Activated CD4-positive, alpha-beta T cell treated with anti-CD3 and anti-CD28 coated beads, Interleukin-2, Interleukin-4, amounts not matched to agents 100 ng/mL and 50 ng/mL, durations not matched to agents 16 hours and 8 hours (primary cell): ENCODE measurements at places on chromosomes 16 and 17.

DNA sequence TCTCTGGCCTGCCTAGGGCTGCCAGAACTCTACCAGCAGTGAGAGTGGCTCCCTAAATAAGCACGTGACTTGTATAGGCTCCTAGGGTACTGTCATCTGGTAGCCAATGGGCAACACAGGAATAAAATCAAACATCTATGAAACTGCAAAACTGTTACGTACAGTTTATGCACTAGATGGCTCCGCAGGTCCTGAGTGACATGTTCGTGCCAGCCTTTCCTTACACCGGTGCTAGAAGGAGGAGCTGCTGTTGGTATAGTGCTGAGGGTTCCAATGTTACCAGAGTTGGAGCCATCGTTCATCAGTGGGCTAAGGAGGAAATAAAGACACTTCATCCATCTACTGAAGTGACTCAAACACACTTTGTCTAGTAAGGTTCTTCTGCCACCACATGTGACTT lies 63.2 kb upstream of the TRAP1 start:
- DNase-seq, result peak; percentile 34

- peak; percentile 53 for DNase-seq
Measured at GRCh38 chr17:4074831-4075495, 67.9 kb downstream of the ZZEF1 start.

DNA sequence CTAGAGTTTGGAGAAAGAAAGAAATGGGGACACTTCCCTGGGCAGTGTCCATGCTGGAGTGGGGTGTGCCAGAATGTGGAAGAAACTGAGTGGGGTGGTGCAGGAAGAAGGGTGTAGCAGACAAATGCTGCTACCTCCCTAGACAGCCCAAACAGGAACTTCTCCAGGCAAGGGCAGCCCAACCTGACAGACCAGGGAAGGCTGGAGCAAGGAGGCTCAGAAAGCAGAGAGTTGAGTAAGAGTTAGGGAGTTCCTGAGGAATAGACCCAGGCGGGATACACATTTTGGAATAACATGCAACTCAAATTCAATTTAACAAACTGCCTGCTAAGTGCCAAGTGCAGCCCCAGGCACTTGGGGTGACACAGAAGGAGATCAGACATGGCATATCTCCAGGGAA lies 1.0 kb upstream of the MYO18A start:
- no peak for DNase-seq

DNA sequence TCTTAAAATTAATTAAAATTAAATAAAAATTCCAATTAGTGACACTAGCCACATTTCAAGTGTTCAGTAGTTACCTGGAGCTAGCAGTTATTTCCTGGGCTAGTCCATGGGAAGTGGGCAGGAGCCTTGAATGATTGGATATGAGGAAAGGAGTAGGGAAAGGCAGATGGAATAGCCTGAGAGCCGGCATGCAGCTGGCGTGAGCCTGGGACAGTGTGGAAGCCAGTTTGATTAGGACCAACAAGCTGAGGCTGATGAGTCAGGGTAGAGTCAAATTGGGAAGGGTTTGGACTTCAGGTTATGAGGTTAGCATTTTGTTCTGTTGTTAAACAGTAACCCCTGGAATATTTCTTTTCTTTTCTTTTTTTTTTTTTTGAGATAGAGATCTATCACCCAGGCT lies 15.3 kb upstream of the GNA13 start:
- no peak for DNase-seq

DNA sequence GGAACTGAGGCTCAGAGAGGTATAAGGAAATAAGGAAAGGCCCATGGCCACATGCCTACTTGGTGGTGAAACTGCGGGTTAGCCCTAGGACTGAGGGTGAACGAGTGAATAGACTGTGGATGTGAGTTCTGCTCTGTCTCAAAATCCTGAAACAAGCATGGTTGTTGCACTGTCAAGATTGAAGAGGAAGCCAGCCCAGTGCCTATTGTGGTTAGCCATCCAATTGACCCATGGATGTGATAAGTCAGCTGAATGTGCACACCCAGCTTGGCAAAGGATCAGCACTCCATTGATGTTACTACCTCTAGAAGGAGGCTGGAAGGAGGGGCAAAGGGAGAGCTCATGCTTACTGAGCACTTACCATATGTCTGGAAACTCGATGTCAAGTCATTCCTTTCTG lies 4.5 kb downstream of the TMEM114 start:
- DNase-seq, result no peak

DNA sequence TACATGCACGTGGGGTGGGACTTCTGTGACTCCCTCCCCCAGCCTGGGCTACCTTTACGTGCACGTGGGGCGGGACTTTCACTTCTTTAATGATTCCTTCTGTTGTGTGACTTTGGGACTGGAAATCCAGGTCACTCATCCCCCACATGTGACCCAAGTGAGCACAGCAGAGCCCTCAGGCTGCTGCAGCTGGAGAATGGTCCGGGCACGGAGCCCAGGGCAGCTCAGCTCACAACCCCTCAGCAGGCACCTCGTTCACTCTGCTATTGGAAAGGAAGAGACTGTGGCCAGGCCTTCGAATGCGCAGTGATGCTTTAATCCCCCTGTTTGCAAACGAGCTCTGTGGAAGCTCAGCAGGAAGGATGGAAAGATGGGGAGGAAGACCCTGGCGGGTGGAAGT lies 14.7 kb downstream of the DBNDD1 start:
- no peak for DNase-seq

DNA sequence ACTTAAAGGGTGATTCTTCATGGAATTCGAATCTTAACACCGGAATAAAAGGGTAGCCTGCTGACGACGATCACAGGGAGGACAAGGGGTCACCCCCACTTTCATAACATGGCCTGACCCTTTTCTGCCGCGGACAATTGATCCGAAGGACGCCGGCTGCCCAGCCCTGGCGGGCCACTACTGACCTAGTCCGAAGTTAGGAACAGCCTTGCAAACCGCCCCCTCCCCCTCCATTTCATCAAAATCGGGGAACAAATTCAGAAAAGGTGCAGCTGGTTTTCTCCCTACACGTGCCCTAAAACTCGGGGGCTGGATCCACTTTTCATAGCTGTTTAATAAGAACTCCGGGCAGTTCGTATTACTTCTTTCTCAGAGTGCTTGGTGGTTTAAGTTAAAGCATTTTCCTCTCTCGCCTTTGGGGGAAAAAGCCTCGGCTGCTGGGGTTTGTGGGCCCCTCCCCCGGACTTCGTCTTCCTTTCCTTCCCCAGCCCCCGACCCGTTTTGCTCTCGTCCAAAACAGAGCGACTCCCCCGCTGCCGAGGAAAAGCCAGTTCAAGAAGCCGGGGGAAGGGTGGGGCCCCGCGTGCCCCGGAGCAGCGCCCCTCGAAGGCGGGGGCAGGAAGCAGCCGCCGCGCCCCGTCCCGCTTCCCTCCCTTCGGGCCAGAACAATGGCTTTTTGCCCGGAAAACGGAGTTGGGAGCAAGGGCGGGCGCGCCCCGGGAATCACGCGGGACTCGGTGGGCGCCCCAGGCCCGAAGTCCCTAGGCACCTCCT lies 641 bp upstream of the CBX2 start:
- DNase-seq, result no peak

DNA sequence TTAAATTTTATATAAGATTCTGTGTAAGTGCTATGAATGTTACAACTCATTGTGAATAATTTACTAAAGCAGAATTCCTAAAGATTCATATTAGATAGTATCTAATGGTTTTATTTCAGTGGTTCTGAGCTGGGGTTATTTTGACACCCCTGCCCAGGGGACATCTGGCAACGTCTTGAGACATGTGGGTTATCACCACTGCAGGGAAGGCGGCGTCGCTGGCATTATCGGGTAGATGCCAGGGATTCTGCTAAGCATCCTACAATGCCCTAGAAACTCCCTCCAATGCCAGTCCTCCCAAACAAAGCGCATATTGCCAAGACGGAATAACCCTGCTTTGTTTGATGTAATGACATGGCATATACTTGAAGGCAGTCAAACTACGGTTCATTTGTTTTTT lies 372.3 kb upstream of the ZFHX3 start:
- DNase-seq, result no peak

DNA sequence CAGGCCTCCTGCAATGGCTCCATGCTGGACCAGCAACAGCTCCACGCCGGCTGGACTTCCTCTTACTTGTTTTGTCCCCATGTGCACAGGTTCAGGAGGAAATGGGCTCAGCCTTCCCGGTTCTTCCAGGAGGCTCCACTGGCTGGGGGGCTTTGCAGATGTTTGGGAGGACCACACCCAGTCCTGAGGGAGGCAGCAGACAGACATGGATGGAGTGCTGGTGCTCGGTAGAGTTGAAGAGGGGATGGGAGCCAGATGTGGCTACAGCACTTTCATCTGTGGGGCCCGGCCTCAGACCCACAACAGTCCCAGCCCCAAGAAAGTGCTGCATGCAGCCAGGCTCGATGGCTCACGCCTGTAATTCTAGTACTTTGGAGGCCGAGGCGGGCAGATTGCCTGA lies 21.8 kb downstream of the NARF start:
- DNase-seq, result no peak

- peak; percentile 96 for DNase-seq
Measured at GRCh38 chr16:67109407-67110135, at the start of gene PHAF1. Gene PHAF1, plus strand, starts transcription at chr16:67109941. Its CDS starts 235 bp downstream, at chr16:67110176.

DNA sequence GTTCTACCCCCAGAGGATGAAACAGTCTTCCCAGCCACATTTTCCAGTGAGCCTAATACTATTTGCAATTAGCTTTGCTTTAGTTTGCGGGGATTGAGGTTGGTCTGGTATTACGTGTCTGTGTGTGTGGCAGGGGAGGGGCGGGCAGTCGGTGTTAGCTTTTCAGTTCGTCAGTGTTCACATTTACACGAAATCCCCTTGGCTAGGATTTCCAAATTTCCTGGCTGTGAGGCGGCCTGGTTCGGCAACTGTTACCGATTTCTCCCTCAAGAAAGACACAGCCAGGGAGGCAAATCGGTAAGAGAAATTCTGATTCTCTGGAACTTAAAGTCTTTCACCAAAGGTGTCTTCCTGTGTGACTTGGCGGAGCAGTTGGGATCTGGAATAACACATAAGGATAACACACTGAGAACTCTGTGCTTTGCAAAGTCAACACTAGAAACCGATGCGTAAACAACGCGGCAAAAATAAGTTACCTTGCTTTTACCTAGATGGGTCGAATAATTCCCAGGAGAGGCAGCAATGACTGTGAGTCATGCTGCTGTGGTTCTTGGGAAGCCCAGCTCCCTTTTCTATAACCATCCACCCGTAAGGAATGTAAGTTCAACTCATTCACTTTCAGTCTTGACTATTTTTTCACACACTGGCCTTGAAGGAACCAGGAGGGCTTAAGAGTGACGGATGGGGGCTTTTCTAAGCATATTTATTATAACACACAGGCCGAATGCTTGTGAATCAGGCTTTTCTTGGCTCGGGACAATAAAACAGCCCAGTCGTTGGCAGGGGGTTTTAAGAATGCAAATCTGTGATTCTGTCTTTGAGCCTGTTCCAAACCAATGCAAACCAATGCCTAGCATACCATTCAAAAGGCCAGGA lies 24.2 kb downstream of the GPRC5B start:
- DNase-seq, result no peak

- no peak for DNase-seq
Measured at GRCh38 chr16:69386596-69386995, 789 bp upstream of the TERF2 start.

- DNase-seq, result no peak
Measured at GRCh38 chr17:13158494-13159240, 140.8 kb upstream of the ELAC2 start.

GRCh38 chr17:27430882-27431491 lies 25.3 kb upstream of the KSR1 start:
- no peak for DNase-seq

DNA sequence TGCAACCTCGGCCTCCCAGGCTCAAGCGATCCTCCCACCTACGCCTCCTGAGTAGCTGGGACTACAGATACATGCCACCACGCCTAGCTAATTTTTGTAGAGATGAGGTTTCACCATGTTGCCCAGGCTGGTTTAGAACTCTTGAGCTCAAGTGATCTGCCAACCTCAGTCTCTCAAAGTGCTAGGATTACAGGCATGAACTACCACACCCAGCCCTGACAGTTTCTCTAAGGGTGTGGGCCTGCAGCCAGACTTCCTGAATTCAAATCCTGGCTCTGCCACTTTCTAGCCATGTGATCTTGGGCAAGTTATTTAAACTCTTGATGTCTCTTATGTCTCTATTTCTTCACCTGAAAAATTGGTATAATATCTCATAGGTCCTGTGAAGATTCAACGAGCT lies 5.6 kb downstream of the CUEDC1 start:
- DNase-seq, result no peak

GRCh38 chr16:75086688-75087374 lies 29.7 kb downstream of the LDHD start:
- no peak for DNase-seq

GRCh38 chr17:3554440-3554839 lies 3.2 kb downstream of the TRPV3 start:
- DNase-seq, result no peak

- DNase-seq, result peak; percentile 49
Measured at GRCh38 chr16:83356266-83356665, 451.5 kb upstream of the HSBP1 start.

DNA sequence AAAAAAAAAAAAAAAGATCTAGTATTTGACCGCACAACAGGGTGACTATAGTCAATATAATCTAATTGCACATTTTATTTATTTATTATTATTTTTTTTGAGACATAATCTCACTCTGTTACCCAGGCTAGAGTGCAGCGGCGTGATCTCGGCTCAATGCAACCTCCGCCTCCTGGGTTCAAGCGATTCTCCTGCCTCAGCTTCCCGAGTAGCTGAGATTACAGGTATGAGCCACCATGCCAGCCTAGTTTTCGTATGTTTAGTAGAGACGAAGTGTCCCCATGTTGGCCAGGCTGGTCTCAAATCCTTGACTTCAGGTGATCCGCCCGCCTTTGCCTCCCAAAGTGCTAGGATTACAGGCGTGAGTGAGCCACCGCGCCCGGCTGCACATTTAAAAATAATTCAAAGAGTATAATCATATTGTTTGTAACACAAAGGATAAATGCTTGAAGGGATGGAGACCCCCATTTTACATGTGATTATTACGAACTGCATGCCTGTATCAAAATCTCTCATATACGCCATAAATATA lies 794 bp downstream of the ANKS3 start:
- no peak for DNase-seq

GRCh38 chr16:73399486-73399885 lies 351.6 kb upstream of the ZFHX3 start:
- DNase-seq, result no peak

GRCh38 chr17:28865946-28866752 lies 11.3 kb downstream of the ERAL1 start:
- DNase-seq, result no peak

DNA sequence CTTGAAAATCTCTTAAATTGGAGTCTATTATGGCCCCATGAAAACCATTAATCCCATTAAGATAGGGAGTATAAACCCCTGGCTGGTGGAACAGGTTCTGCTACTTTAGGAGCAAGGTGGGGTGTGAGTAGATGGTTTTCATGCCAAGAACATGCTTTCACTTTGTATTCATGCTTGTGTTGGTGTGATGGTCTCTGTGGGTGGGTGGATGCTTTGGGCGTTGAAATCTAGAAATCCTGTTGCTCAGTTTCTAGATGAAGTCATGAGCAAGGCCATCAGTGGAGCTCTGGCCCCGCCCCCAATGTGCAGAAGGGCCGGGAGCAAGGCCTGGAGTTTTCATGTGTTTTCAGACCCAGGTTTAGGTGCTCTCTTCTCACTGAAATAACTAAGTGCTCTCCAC lies 20.1 kb downstream of the PLD6 start:
- peak; percentile 71 for DNase-seq
